Activated CD8-positive, alpha-beta memory T cell treated with anti-CD3 and anti-CD28 coated beads for 1 hour (primary cell): ENCODE measurements at places on chromosomes 3 and 15.

DNA sequence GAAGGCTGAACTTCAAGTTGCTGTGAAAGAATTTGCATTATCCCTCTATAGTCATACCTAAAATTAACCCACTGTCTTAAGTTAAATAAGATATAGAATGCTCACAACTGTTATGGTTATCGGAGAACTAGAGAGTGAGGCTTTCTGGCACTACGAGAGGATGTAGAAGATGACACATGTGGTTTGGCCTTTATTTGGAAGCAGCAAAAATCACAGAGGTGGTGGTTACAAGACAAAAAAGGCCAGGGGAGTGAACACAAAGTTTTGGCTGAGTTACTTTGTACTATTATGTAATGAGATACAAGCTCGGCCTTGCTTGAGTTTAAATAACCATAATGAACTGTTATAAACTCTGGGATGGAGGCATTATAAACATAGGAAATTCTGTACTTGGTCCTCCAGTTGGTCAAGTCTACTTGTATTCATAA, 78.3 kb upstream of the ICE2 start:
- DNase-seq: no peak

DNA sequence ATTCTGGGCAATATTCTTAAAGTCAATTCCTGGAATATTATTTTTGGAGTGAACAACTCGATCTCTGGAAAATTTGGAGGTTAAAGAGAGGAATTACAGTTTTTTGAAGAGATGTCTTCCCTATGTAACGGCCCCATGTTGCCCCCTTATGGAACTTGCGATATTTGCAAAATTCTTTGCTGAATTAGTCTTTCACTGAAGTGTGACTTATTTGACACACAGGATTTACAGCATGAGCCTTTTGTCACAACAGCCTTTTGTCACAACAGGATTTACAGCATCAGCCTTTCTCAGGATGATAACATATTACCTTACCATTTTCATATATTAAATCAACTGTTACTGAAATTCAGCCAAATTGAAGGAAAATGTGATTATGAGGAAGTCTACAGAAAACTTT, 37.8 kb upstream of the SPTSSB start:
- DNase-seq: peak; percentile 1

DNA sequence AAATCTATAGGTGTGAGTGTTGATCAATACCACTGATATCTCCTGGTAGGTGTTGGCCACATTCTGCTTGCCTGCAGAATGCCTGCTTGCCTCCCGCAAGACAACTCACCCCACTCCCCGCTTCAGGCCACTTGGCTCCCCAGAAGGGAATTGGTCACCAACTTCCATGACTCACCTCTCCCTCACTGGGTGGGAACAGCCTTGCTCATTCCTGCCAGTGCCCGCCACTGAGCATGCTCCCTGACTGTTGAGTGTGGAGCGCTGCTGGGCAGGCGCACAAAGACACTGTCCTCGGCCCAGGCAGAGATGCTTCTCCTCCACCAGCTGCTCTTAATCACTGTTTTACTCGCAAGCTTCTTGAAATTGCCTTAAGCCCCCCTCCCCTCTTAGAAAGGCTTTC, 57.3 kb upstream of the PPP2R3A start:
- DNase-seq: no peak

- no peak for DNase-seq
These were observed 60.3 kb upstream of the PDZRN3 start for GRCh38 chr3:73685061-73685460.

GRCh38 chr3:37283011-37283410, 108.6 kb upstream of the LRRFIP2 start:
- DNase-seq: no peak

- DNase-seq: no peak
These were observed 103.8 kb downstream of the CPN2 start for GRCh38 chr3:194247350-194247740.
